ENCODE measurements at places on chromosomes 6 and 20.

DNA sequence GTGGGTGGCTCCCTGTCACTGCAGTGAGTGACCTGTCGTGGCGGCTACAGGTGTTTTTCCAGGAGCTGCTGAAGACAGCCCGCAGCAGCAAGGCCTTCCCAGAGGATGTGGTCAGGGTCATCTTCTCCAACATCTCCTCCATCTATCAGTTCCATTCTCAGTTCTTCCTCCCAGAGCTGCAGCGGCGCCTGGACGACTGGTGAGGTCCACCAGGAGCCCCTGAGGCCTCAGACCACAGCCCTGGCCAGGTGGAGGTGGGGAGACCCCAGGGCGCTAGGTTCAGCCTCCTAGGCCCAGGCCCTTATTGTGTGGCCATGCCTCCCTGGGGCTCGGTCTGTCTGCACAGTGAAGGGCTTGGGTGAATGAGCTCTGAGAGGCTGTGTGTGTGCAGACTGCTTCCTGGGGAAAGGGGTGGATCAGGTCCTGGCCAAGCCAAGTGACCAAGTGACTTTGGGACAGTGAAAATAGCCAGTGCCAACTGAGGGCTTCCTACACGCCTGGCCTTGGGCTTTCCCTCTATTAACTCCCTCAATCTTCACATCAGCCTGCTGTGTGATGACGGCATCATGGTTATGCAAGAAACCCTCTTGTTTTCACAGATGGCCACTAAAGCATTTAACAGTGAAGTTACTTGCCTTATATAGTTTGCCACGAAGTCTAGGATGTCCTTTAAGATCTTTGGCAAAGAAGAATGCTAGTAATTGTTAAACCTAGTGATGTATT is 6.4 kb downstream of the FGD2 start:
- DNase-seq, result no peak

- peak; percentile 70 for DNase-seq
Measured at GRCh38 chr6:132937466-132937906, 123.1 kb downstream of the RPS12 start.

- no peak for DNase-seq
Measured at GRCh38 chr20:25287631-25288290, 39.9 kb downstream of the PYGB start.

- no peak for DNase-seq
Measured at GRCh38 chr20:1944345-1945091, 49.3 kb downstream of the SIRPA start.

GRCh38 chr6:145212813-145213212 is 522.5 kb downstream of the EPM2A start:
- DNase-seq, result no peak

- DNase-seq, result no peak
Measured at GRCh38 chr6:140029551-140029950, 655.1 kb upstream of the CITED2 start.

DNA sequence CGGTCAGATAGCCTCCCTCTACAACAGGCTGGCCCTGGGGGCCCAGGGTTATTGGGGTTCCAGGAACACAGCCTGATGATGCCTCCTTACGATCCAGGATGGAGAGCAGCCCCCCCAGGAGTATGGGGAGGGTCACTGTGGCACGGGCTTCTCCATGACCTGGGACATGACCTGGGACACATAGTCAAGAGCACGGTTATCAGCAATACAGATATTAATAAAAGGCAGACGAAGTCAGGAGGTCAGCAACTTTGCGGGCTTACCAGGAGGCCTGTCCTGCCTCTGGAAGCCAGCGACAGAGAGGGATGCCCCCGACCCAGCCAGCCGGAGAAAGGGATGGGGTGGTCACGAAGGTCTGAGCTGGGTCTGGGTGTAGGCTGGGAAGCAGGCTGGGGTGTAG is 795 bp downstream of the MMP24OS start:
- no peak for DNase-seq

GRCh38 chr6:69106511-69106910 is 471.4 kb downstream of the ADGRB3 start:
- no peak for DNase-seq

GRCh38 chr20:10639077-10639736 is 34.6 kb downstream of the JAG1 start:
- no peak for DNase-seq

GRCh38 chr20:44071526-44072111 is 115.4 kb downstream of the JPH2 start:
- DNase-seq, result no peak

DNA sequence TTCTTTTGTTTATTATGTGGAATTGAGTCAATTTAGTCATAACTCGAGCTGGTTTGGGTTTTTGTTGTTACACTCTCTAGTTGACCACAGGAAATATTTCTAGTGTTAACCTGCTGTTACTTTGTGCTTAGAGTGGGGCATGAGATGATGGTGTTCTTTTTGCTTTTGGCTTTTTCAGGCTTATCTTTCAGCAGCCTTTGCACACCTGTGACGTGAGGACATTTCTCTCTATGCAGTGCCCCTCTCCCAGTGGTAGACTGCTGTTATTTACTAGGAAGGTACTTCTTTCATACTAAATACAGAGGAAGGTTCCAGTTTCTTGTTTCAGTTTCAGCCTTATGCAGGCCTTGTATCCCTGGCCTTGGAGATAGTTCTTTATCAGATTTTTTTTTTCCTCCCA is 766.8 kb upstream of the MAN1A1 start:
- no peak for DNase-seq

GRCh38 chr6:47306887-47307286 is 2.8 kb downstream of the TNFRSF21 start:
- no peak for DNase-seq

- DNase-seq, result no peak
Measured at GRCh38 chr6:130843575-130844320, 16.5 kb downstream of the SMLR1 start.

DNA sequence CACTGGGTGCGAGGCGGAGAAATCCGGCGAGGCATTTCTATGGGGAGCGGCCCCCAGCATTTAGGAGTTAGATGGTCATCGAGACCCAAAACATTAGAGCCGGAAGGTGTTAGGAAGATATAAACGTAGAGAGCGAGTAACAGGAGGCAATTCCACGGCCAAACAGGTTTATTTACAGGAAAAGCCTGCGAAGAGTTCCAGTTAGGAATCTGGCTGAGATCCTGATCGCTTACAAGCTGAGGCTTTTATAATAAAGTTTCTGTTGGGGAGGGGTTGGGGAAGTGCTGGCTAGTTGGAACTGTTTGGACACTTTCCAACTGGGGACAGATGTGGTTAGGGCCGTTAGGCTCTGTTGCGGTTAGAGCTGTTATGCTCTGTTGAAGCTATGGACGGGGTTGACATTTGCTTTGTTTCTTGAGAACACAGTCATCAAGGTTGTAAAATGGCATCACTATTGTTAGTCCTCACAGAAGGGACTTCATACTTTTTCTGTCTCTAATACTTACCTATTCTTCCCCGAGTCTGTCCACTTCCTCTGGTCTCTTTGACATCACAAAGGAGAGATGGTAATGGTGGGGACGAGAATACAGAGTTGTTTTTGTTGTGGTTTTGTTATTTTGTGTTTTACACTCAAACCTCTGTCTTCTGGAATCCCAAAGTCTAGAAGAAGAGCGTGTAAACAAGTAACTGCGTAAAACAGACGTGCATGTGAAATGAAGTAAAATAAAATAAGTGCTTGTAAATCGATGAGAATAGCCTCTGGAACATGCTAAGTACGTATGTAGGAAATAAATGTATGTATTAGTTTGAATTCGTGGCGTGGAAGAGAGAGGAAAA is 554 bp upstream of the ZSCAN31 start:
- DNase-seq, result peak; percentile 51

GRCh38 chr6:24537082-24537699 is 42.4 kb downstream of the ALDH5A1 start:
- no peak for DNase-seq

GRCh38 chr20:38485041-38485440 is 12.4 kb downstream of the RALGAPB start:
- no peak for DNase-seq

- DNase-seq, result no peak
Measured at GRCh38 chr6:14858808-14859207, 387.1 kb upstream of the JARID2 start.

DNA sequence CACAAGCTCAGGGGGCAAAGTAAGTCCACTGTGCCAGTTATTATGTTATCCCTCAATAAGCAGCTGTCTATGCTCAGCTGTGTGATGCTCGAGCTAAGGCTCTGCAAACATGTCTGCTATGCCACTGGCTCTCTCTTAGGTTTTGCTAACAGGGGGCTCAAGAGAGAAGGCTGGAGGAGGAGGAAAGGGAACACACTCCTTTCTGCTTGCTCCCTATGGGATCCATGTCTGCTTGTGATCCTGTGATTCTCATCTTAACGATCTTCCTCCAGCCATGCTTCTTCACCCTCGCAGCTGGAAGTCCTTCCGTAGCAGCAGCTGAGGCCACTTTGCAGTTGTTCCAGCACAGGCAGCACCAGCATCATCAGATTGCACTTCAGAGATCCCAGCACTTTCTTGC is 37.0 kb upstream of the IGF2R start:
- DNase-seq, result no peak

DNA sequence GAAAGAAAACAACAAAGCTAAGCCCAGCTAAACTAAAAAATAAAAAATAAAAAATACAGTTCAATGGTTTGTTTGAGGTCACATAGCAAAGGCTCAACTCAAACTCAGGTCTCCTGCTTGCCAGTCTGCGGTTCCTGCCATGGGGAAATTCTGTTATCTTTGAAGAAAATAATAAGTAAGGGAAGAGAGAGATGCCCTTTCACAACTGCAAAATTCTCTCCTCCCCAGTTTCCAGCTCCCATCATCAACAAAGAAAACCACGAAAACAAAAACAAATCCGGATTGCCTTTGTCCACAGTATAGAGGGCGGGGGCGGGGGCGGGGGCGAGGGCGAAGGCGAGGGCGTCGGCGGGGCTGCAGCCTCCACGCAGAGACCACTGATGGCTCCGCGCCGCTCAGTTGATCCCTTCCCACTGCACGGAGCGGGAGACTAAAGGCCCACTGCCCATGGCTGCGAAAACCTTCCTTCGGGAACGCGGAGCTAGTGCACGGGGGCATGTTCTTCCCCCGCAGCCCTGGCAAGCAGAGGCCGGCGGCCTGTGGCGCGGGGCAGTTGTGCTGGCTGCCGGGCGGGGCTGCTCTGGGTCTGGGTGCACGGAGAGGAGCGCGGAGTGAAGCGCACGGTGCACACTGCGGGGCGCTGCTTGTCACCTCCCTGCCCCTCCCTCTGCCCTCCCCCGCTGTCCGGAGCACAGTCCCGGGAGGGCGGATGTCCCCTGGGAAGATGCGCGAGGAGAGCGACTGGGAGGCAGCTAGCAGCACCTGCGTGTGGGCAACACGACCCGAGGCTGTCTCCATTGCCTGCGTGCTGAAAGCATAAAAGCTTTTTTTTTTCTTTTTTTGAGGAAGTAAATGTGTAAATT is 54.1 kb upstream of the TPD52L1 start:
- DNase-seq, result peak; percentile 73

DNA sequence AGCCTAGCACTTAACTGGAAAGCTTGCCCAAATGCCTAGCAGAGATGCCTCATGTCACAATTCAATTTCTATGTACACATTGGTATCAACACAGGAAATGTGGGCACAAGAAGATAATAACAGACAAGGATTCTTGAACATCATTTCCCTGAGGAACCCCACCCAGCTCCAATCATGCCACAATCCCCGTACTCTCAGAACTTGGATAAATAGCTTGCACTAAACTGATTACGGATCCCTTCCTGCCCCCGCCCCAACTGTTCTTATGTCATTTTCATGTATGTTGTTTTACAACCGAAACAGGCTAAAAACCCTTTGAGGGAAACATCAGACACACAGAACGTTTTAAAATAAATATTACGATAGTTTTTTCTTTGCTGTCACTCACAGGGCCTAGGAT is 87.1 kb downstream of the BACH2 start:
- no peak for DNase-seq

DNA sequence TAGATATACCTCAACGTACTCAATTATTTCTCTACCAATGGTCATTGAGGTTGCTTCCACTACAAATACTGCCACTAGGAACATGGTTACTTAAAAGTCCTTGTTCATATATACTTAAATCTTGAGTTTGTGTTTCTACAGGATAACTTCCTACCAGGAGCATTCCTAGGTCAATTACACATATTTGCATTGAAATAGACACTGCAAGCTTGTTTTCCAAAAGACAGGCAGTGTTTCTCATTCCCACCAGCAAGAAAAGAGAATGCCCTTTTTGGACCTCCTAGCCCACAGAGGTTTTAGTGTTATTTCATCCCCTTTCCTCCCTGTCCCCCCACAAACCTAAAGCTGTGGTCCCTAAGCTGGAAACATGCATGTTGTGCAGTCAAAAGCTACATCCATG is 177.3 kb downstream of the ID4 start:
- DNase-seq, result no peak

GRCh38 chr6:337805-338368 is 45.6 kb downstream of the DUSP22 start:
- no peak for DNase-seq

DNA sequence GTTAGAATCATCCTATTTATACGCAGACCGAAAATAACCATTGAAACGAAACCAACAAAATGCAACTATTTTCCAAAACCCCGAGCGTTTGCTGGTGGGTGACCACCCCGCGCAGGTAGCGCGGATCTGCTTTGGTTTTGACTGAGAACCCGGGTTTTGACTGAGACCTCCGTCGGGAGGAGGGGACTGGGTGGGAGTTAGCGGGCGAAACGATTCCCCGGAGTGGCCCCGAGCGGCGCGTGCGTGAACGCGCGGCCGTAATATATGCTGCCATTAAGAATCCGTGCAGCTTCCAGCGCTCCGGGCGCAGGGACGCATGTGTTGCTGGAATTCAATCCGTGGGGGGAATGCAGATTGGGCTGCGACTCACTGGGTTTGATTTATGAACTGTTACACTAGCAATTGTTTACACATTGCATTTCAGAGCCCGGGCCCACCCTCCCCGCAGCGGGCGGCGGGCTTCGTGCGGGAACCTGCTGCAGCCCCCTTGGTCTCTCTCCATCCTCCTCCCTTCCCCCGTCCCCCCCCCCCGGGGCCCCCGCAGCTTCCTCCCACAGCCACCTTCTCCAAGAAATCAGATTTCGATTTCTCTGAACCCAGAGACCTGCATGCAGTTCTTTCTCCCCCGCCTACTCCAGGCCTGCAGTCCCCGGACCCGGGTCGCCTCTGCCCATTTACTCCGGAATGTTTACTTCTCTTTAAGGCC is 9.9 kb downstream of the NRN1 start:
- no peak for DNase-seq

DNA sequence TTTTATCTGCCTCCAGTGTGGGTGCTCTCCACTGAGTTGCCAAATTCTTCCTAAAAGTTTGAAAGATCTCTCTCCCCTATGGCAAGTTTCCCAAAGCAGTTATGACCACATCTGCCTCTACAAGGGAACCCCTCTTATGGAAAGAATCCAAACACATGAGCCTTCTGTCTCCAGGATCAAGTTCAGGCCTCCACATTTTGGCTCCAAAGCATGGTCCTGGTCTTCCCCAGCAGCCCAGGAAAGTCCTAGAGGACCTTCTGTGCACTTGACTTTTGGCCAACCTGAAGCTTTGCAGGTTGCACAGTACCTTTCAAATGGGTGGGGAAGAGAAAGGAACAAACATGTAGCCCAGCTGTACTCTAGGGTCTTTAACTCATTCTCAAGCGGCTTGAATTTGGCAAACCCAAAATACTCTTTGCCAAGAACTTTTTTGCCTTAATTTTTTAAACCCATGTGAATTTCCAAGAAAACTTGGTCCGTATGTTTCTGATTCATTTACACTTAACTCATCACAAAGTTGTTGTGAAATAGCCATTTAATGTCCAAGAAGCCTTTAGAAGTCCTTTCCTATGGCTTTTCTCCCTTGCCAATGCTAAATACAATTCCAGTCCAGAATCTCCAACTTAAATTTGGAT is 240.1 kb upstream of the TBX18 start:
- no peak for DNase-seq
